ENCODE measurements at places on chromosomes 7 and 10.

- DNase-seq: no peak
Measured at GRCh38 chr10:89182894-89183293, 24.2 kb downstream of the CH25H start.

- DNase-seq: no peak
Measured at GRCh38 chr7:152395112-152395511, 40.7 kb downstream of the KMT2C start.

DNA sequence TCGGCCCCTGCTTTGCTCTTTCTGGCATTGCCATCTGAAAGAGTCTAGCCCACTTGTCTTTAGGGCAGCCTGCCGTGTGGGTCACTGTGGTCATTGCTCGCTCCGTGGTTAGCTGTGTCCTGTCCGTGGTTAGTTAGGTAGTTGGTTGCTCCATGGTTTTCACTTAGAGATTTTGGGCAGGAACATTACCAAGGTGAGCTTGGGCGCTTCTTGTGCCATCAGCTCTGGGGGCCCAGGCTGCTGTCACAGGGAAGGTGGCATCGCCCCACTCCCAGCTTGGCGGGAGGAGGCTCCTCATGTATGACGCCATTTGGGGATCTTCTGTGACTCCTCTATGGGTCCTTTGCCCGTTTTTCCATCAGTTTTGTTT lies 53.1 kb downstream of the INPP5A start:
- no peak for DNase-seq

DNA sequence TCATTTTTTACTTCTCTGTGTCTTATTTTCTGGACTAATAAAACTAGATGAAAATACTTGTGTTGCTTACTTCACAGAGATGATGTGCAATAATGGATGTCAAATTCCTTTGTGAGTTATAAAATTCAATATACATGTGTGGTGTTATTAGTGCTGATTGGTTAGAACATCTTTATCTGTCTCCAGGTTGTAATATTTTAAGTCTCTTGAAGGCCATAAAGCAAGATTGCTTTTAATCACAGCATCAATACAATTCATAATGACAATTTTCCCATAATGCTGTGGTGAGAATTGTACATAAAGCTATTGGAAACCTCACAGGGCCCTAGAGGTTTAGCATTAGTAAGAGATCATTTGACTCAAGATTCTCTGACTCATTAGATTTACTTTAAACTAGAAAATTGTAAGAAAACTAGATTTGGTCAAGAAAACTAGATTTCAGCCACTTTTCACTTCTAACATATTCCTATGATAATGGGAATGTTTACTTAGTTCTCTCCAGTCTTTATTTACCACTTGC lies 963.7 kb downstream of the REEP3 start:
- no peak for DNase-seq

DNA sequence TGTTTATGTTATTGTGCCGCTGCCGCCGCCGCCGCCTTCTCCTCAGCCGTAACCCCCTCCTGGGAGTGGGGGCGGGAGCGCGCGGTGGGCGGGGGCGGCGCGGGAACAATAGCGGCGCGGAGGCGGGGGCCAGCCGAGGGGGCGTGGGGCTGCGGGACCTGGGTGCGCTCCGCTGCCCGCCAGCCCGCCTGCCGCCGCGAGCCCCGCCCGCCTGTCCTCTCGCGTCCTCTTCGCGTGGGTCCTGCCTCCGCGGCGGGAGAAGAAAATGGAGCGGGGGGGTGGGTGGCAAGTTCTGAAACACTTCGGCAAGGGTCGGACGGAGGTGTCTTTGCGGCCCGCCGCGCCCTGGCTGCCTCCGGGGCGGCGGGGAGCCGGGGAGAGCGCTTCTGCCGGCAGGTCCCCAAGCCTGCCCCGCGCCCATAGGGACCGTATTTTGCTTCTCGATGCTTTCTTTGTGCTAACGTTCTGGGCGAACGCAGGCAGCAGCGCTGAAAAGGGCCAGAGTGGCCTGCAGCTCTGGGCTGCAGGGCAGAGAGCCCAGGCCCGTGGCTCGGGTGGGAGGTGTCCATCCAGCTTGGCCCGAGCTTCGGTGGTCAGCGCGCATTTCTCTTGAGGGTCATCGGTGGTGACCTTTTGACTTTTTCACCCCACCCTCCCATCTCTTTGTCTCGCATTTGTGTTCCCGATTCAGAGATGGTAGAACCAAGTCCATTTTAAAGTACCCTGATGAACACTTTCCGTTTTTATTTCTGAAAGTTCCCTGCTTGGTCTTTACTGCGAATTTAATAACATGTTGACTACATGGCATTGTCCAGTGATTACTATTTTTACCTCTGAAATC lies 613 bp downstream of the MAPK8 start:
- peak; percentile 80 for DNase-seq

DNA sequence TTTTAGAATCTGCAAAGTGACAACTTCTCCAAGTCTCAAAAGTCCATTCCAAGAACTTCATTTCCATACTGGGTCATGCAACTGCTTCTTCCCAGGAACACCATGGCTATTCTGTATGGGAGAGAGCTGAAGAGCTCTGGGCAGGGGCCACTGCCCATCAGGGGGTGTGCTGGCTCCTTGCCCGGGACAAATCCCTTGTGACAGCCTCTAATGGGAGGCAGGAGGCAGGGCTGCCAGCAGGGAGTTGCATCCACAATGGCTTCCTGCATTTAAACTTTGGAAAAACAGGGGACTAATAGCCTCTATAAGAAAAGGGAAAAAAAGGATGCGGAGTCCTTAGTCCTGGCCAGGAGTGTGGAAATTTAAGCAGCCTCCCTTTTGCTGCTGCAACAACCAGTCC lies 18.4 kb upstream of the FRMD4A start:
- no peak for DNase-seq

GRCh38 chr7:47704936-47705335 lies 123.0 kb upstream of the TNS3 start:
- DNase-seq: no peak

GRCh38 chr10:72417971-72418370 lies 63.3 kb upstream of the DNAJB12 start:
- no peak for DNase-seq

- DNase-seq: no peak
Measured at GRCh38 chr10:47029181-47030009, 118.2 kb downstream of the PTPN20 start.

DNA sequence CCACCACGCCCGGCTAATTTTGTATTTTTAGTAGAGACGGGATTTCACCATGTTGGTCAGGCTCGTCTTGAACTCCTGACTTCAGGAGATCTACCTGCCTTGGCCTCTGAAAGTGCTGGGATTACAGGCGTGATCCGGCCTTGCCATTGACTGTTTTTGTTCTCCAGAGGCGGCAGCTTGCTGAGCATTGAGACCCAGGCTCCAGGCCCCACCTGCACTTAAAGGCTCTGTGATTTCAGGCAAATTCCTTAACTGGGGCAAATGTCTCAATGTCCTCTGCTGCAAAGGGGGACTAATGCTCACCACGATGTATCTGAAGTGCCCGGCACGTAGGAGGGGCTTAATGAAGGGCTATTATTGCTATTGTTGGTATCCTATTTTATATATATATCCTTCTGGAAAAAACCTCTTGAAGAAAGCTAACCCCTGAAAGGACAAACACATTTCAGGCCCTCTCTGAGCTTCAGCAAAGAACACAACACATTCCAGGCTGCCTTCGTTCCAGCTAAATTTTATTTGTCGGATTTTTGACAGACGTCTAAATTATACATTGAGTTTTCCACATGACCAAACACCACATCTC lies 29.0 kb downstream of the TRIM8 start:
- DNase-seq: no peak

DNA sequence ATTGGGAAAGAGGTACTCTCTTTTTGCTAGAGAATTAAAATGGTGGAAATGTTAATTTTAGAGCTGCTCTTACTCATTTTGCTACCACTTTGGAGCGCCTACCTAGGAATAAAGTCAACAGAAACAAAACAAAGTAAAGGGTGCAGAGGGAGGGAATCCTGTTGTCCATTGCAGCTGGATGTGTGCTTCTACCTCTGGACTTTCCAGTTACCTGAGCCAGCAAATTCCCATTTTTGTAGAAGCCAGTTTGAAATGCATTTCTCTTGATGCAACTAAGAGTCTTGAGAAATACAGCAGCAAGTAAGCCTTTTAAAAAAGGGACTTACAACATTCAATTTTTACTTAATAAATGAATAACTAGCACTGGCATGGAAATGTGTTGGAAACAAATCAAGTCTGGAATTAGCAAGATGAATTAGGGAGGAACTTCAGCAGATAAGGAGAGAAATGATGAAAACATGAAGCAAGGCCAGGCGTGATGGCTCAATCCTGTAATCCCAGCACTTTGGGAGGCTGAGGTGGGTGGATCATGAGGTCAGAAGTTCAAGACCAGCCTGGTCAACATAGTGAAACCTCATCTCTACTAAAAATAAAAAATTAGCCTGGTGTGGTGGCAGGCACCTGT lies 113.5 kb upstream of the CTTNBP2 start:
- DNase-seq: no peak

- no peak for DNase-seq
Measured at GRCh38 chr10:663831-664251, 25.6 kb downstream of the DIP2C start.

GRCh38 chr10:48497780-48498770 lies 106.8 kb downstream of the ARHGAP22 start:
- DNase-seq: no peak

- no peak for DNase-seq
Measured at GRCh38 chr10:14836208-14836607, 1.6 kb downstream of the CDNF start.

- peak; percentile 39 for DNase-seq
Measured at GRCh38 chr10:79487296-79488194, 24.8 kb upstream of the EIF5AL1 start.

DNA sequence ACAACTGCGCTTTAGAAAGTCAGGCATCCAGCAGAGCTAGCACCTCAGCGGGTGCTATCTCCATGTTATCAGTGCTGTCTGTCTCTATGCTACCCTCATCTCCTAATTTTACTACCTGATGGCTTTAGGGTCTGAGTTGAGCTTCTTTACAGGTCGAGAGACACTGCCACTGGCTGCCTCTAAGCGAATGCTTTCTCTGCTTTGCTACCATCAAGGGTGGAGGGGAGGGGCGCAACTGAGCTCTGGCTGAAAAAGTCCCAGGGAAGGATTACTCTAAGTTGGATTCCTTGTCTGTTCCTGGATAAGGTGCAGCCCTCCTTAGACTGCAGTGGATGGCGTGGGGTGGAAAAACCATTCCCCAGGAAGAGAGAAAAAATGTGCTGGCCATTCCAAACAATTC lies 105.7 kb downstream of the CDK14 start:
- DNase-seq: no peak

GRCh38 chr7:105744258-105744657 lies 132.1 kb downstream of the ATXN7L1 start:
- DNase-seq: no peak
